ENCODE measurements at places on chromosomes 6 and 20.

DNA sequence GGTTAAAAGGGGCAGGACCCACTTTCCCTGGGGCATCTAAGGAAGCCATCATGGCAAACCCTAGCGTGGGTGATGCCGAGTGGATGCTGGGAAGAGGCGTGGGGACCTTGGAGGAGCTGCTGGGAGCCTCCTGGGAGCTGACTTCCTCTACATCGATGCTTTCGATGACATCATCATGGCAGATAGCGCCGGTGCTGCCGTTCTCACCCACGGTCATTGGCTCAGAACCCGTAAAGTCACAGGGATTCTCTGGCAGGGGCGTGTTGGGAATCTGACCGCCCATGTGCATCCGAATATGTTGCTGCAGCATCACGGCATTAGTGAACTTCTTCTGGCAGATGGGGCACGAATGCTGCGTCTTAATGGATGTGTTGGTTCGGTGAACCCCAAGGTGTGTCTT is 12.1 kb downstream of the SALL4 start:
- no peak for DNase-seq

DNA sequence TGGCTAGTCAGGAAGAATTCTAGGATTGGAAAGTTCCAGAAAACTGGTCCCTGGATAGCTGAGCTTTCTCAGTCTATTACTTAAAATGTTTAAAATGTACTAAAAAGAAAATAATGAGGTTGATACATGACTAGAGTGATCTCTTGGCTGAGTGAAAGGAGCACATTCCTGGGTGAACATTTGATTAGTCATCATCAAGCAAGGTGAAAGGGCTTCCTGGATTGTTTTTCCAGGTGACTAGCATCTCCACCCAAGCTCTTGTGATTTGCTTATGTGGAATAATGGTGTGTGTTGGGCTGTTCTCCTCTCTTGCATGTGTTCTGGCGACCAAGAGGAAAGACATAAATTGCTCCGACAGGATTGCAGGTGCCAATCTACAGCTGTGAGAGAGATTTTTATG is 42.9 kb downstream of the PKIB start:
- DNase-seq = no peak

DNA sequence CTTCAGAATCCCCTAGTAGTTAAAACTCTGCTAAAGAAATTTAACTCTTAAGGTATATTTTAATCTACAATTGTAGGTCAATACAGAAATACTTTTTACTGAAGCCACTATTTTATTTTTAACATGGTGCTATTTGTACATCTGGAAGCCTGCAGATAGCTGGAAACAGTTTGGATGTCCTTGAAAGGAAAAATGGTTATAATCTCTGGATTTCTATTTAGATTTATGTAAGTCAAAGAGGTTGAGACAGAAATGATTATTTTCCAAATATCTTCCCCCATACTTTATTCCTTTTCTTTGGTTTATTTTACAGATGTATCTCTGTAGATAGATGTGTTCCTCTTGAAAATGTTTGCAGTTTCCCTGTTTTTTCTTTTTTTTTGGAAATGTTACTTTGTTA is 1002.2 kb downstream of the KIF16B start:
- no peak for DNase-seq

DNA sequence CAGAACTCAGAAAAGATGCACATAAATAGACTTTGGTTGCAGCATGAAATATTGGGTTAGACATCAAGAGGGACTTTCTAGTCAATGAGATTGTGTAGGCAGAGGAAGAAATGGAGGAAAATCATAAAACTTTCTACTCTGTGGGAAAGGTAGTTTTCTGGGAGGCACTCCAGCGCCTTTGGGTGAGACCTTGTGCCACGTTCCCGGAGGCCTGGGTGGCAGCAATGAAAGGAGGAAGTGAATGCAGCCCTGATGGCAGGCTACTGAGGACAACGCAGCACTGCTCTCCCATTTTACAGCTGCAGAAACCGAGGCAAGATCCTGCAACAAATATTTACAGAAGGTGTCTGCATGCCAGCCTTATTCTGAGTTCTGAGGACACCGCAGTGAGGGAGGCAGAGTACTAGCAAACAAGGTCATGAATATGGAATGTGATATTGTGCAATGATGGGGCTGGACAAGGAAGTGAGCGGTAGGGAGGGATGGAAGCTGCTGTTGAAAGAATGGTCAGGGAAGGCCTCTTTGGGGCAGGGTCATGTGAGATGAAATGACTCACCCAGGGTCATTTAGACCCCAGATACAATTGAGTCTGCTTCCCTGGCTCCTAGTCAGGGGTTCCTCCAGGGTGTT is 159.1 kb downstream of the TFAP2C start:
- no peak for DNase-seq

- DNase-seq = no peak
These were observed 330.0 kb downstream of the ZFAND3 start for GRCh38 chr6:38149531-38149930.

- no peak for DNase-seq
These were observed 68.2 kb downstream of the FAM120B start for GRCh38 chr6:170374571-170375444.

Data from activated T-cell treated with anti-CD3 and anti-CD28 coated beads, Interleukin-2, amount 50 U/mL, for 72 hours (primary cell).